ENCODE measurements at places on chromosomes 3 and 15.

- H3K4me3 ChIP-seq: no peak overlapping the region
- H3K36me3 ChIP-seq: peaks cover 81% of the 10 kb centered on the region
- peaks cover 14% of the 10 kb centered on the region for H3K4me1 ChIP-seq
- H3K27me3 ChIP-seq: no peaks in the 10 kb centered on the region
- no peak overlapping the region for H3K27ac ChIP-seq
- DNase-seq: no peak
Measured at GRCh38 chr3:125011941-125012340, 43.9 kb downstream of the HEG1 start.

- H3K4me3 ChIP-seq: no peak overlapping the region
- no peaks in the 10 kb centered on the region for H3K4me1 ChIP-seq
- DNase-seq: no peak
- no peaks in the 10 kb centered on the region for H3K27me3 ChIP-seq
Measured at GRCh38 chr3:141380279-141380678, 12.0 kb downstream of the ZBTB38 start.

GRCh38 chr3:71225951-71226564 lies 357.5 kb downstream of the FOXP1 start:
- H3K36me3 ChIP-seq: no peaks in the 10 kb centered on the region
- peaks cover 15% of the 10 kb centered on the region for H3K4me1 ChIP-seq
- H3K27me3 ChIP-seq: no peaks in the 10 kb centered on the region
- DNase-seq: no peak
- no peak overlapping the region for H3K27ac ChIP-seq

GRCh38 chr3:58025837-58026569 lies 17.8 kb downstream of the FLNB start:
- H3K36me3 ChIP-seq: no peaks in the 10 kb centered on the region
- peak overlapping the region; percentile 20 for H3K27ac ChIP-seq
- no peak for DNase-seq
- peaks cover 51% of the 10 kb centered on the region for H3K4me1 ChIP-seq

DNA sequence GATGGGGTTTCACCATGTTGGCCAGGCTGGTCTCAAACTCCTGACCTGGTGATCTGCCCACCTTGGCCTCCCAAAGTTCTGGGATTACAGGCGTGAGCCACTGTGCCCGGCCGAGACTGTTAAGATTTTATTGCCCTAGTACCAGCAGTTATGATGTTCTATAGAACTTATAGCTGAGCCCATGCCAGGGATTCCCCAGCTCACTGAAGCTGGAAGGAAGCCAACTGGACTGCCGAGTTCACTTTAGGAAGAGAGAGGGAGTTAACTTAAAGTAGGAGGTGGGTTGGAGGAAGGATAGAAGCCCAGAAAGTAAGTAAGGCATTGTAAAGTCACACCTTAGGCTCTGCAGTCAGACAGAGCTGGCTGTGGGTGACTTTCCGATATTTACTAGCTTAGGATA lies 101.1 kb upstream of the BOC start:
- no peak overlapping the region for H3K4me3 ChIP-seq
- no peaks in the 10 kb centered on the region for H3K4me1 ChIP-seq
- no peak for DNase-seq
- no peaks in the 10 kb centered on the region for H3K36me3 ChIP-seq

DNA sequence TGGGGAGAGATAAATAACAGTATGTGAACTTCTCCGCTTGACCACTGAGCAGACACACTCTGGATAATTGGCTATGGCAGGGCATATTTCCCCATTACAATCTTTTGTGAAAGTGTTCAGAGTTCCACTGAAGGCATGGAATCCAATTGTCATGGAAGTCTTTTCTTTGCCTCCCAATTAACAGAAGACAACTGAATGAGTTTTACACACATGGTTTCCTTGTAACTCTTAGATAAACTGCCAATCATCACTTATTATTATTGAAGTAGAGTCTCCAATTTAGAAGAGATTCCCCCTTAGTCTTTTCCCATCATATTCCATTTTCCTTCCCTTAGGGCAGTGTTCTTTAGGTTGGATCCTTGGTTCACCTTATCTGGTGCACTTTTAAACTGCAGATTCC lies 308.3 kb downstream of the NR2F2 start:
- no peaks in the 10 kb centered on the region for H3K4me1 ChIP-seq
- no peaks in the 10 kb centered on the region for H3K36me3 ChIP-seq
- no peak for DNase-seq
- no peak overlapping the region for H3K27ac ChIP-seq

GRCh38 chr3:160790726-160791125 lies 34.7 kb downstream of the PPM1L start:
- H3K4me3 ChIP-seq: no peak overlapping the region
- H3K27ac ChIP-seq: no peak overlapping the region
- no peaks in the 10 kb centered on the region for H3K27me3 ChIP-seq
- DNase-seq: no peak
- no peaks in the 10 kb centered on the region for H3K36me3 ChIP-seq

GRCh38 chr3:144852999-144853398 lies 881.4 kb downstream of the DIPK2A start:
- no peaks in the 10 kb centered on the region for H3K36me3 ChIP-seq
- DNase-seq: no peak
- H3K4me1 ChIP-seq: no peaks in the 10 kb centered on the region
- H3K27me3 ChIP-seq: no peaks in the 10 kb centered on the region
- H3K4me3 ChIP-seq: no peak overlapping the region
- no peak overlapping the region for H3K27ac ChIP-seq

- peaks cover 6% of the 10 kb centered on the region for H3K4me1 ChIP-seq
- no peak overlapping the region for H3K4me3 ChIP-seq
- DNase-seq: no peak
- no peak overlapping the region for H3K27ac ChIP-seq
Measured at GRCh38 chr15:95451938-95452337, 878.6 kb upstream of the NR2F2 start.

DNA sequence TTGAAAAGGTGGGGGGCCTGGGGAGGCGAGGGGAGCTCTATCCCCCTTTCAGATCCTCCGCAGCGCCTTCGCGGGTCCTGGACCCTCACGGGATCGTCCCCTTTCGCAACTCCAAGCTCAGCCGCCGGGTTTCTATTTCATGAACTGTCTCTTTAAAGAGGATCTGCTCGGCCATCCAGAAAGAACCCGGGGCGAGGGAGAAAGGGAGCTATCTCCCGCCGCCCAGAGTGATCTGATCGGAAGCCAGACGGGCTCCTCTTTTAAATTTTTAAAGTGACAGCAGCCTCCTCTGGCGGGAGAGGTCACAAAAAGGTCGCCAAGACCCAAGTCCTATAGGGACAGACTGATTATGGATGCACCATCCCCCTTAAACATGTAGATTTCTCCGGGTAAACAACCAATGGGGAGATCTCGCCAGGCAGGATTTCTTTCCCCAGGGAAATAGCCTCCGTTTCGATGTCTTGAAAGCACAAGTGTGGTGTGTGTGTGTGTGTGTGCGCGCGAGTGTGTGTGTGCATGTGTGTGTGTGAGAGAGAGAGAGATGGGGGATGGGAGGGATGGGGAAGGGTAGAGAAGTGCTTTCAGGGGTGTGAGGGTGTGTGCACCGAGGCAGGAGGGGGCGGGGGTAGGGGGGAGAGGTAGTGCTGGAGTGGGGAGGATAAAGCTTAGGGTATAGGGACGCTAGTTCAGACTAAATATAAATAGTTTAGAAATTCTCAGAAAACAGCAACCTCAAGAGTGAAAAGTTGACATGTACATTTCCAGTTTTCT lies 516.1 kb downstream of the MECOM start:
- H3K27ac ChIP-seq: peak overlapping the region; percentile 61
- H3K27me3 ChIP-seq: peaks cover 4% of the 10 kb centered on the region
- no peak for DNase-seq
- H3K4me3 ChIP-seq: peak overlapping the region; percentile 42
- H3K4me1 ChIP-seq: no peaks in the 10 kb centered on the region
- no peaks in the 10 kb centered on the region for H3K36me3 ChIP-seq

DNA sequence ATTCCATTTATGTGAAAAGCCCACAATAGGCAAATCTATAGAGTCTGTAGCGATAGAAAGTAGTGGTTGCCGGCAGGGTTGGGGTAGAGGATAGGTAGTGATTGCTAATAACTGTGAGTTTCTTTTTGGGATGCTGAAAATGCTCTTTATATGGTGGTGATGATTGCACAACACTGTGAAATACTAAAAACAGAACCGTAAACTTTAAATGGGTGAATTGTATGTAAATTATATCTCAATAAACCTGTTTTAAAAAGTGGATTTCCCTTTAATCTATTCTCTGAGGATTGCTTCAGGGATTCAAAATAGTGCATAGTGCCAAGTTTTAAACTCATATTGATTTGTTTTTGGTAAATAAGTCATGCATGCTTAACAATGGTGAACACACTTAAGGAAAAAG lies 140.2 kb downstream of the LPP start:
- H3K27ac ChIP-seq: peak overlapping the region; percentile 66
- no peaks in the 10 kb centered on the region for H3K27me3 ChIP-seq
- H3K36me3 ChIP-seq: no peaks in the 10 kb centered on the region
- H3K4me3 ChIP-seq: no peak overlapping the region

DNA sequence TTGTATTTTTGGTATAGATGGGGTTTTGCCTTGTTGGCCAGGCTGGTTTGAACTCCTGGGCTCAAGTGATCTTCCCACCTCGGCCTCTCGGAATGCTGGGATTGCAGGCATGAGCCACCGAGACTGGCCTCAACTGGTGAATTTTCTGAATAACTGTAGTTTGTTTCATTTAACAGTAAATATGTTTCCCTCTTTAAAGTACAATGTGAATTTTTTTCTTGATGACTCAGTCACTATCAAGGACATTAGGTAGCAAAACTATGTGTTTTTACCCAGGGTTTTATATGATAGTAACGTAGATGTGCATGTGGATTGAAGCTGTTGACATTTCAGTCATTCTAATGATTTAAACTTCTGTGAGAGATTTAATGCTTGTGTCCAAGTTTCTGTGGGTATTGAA lies 40.2 kb upstream of the MAPKBP1 start:
- H3K4me3 ChIP-seq: no peak overlapping the region
- no peak overlapping the region for H3K27ac ChIP-seq
- DNase-seq: no peak
- H3K36me3 ChIP-seq: no peaks in the 10 kb centered on the region

- no peak for DNase-seq
- no peak overlapping the region for H3K4me3 ChIP-seq
- H3K27ac ChIP-seq: peak overlapping the region; percentile 27
- no peaks in the 10 kb centered on the region for H3K27me3 ChIP-seq
Measured at GRCh38 chr15:50378776-50379175, 23.8 kb upstream of the GABPB1 start.

GRCh38 chr15:41878355-41878699 lies 15.5 kb downstream of the SPTBN5 start:
- H3K36me3 ChIP-seq: no peaks in the 10 kb centered on the region
- H3K4me1 ChIP-seq: peaks cover 30% of the 10 kb centered on the region
- no peak overlapping the region for H3K4me3 ChIP-seq
- H3K27me3 ChIP-seq: no peaks in the 10 kb centered on the region
- no peak for DNase-seq

- no peak overlapping the region for H3K4me3 ChIP-seq
- no peak for DNase-seq
- no peaks in the 10 kb centered on the region for H3K36me3 ChIP-seq
- no peaks in the 10 kb centered on the region for H3K27me3 ChIP-seq
- peaks cover 4% of the 10 kb centered on the region for H3K4me1 ChIP-seq
Measured at GRCh38 chr15:36469311-36469966, 110.0 kb upstream of the CDIN1 start.

- no peaks in the 10 kb centered on the region for H3K4me1 ChIP-seq
- H3K4me3 ChIP-seq: no peak overlapping the region
- H3K27ac ChIP-seq: no peak overlapping the region
- no peak for DNase-seq
Measured at GRCh38 chr3:149145974-149146373, 16.5 kb downstream of the HPS3 start.

- no peaks in the 10 kb centered on the region for H3K4me1 ChIP-seq
- no peak overlapping the region for H3K4me3 ChIP-seq
- H3K36me3 ChIP-seq: no peaks in the 10 kb centered on the region
- H3K27me3 ChIP-seq: no peaks in the 10 kb centered on the region
- no peak for DNase-seq
Measured at GRCh38 chr3:184059424-184059823, 6.6 kb downstream of the HTR3C start.

- peaks cover 5% of the 10 kb centered on the region for H3K36me3 ChIP-seq
- H3K4me3 ChIP-seq: no peak overlapping the region
- H3K4me1 ChIP-seq: no peaks in the 10 kb centered on the region
- H3K27me3 ChIP-seq: no peaks in the 10 kb centered on the region
Measured at GRCh38 chr15:67784090-67784781, 41.1 kb upstream of the SKOR1 start.

- H3K27ac ChIP-seq: no peak overlapping the region
- no peaks in the 10 kb centered on the region for H3K27me3 ChIP-seq
- DNase-seq: no peak
- H3K4me3 ChIP-seq: no peak overlapping the region
Measured at GRCh38 chr3:7377103-7377502, 516.2 kb downstream of the GRM7 start.

DNA sequence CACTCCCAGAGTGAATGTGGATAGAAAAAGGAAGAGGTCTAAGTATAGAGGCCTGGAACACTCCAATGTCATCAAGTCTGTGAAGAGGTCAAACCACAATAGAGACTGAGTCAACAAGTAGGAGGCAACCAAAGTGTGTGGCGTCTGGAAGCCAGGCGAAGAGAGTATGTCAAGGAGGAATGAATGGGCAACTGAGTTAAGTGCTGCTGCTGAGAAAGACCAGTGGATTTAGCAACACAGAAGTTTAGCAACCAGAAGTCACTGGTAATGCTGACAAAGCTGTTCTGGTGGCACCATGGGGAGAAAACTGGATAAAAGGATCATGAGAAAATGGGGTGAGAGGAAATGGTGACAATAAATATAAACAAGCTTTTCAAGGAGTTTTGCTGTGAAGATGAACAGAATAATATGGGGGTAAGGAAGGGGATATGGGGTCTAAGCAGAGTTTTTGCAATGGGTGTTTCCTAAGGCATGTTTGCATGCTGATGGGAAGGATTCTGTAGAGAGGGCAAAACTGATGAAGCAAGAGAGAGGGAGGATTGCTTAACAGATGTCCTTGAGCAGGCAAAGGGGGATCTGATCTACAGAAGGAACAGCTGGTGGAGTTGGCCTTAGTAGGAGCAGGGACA lies 38.4 kb downstream of the PCOLCE2 start:
- no peak overlapping the region for H3K4me3 ChIP-seq
- no peak for DNase-seq
- H3K27me3 ChIP-seq: no peaks in the 10 kb centered on the region

DNA sequence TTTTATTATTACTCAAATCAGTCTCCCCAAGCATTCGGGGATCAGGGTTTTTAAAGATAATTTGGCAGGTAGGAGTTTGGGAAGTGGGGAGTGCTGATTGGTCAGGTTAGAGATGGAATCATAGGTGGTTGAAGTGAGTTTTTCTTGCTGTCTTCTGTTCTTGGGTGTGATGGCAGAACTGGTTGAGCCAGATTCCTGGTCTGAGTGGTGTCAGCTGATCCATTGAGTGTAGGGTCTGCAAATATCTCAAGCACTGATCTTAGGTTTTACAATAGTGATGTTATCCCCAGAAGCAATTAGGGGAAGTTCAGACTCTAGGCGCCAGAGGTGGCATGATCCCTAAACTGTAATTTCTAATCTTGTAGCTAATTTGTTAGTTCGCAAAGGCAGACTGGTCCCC lies 20.6 kb upstream of the TRANK1 start:
- H3K4me3 ChIP-seq: no peak overlapping the region
- H3K4me1 ChIP-seq: peaks cover 9% of the 10 kb centered on the region
- H3K27ac ChIP-seq: no peak overlapping the region
- H3K27me3 ChIP-seq: no peaks in the 10 kb centered on the region
